Activated T-helper 1 cell treated with anti-CD3 and anti-CD28 coated beads, Interleukin-12 subunit alpha, Interleukin-12 subunit beta, Interleukin-2, Interleukin-4 antibody, amounts not matched to agents 30 ng/mL and 10 ng/mL and 1 ng/mL, durations not matched to agents 14 hours and 24 hours and 36 hours (primary cell): ENCODE measurements at places on chromosomes 2 and 18. TPM values are rescaled to one million over a fixed set of nuclear protein-coding genes. Genes with fewer than 3 reads are reported as not detected.

Gene ALK
- not detected in 2 replicates for total RNA-seq

- H3K27ac ChIP-seq, result no peak overlapping the region
- DNase-seq, result no peak
- H3K4me3 ChIP-seq, result no peak overlapping the region
- H3K4me1 ChIP-seq, result no peaks in the 10 kb centered on the region
- peaks cover 15% of the 10 kb centered on the region for H3K27me3 ChIP-seq
- H3K36me3 ChIP-seq, result no peaks in the 10 kb centered on the region
These were observed 194.2 kb upstream of the PKDCC start for GRCh38 chr2:41853427-41854191.

GRCh38 chr2:63049211-63049969 is 1.2 kb upstream of the OTX1 start:
- DNase-seq, result no peak
- peaks cover 73% of the 10 kb centered on the region for H3K27me3 ChIP-seq
- peaks cover 26% of the 10 kb centered on the region for H3K4me1 ChIP-seq
- peak overlapping the region; percentile 85 for H3K4me3 ChIP-seq

- peaks cover 2% of the 10 kb centered on the region for H3K27me3 ChIP-seq
- H3K4me1 ChIP-seq, result no peaks in the 10 kb centered on the region
- no peak overlapping the region for H3K4me3 ChIP-seq
- DNase-seq, result no peak
- H3K36me3 ChIP-seq, result no peaks in the 10 kb centered on the region
These were observed 227.6 kb upstream of the SMIM21 start for GRCh38 chr18:75654851-75655751.

Gene EGR4
- total RNA-seq, result 1.9 TPM in 2 replicates

Gene LYPD6
- not detected in 2 replicates for total RNA-seq

- H3K27ac ChIP-seq, result no peak overlapping the region
- no peaks in the 10 kb centered on the region for H3K36me3 ChIP-seq
- peaks cover 2% of the 10 kb centered on the region for H3K27me3 ChIP-seq
- H3K4me1 ChIP-seq, result no peaks in the 10 kb centered on the region
- no peak overlapping the region for H3K4me3 ChIP-seq
- DNase-seq, result no peak
These were observed 23.2 kb downstream of the RNF152 start for GRCh38 chr18:61869636-61870035.
